ENCODE measurements at places on chromosomes 1 and 21.

DNA sequence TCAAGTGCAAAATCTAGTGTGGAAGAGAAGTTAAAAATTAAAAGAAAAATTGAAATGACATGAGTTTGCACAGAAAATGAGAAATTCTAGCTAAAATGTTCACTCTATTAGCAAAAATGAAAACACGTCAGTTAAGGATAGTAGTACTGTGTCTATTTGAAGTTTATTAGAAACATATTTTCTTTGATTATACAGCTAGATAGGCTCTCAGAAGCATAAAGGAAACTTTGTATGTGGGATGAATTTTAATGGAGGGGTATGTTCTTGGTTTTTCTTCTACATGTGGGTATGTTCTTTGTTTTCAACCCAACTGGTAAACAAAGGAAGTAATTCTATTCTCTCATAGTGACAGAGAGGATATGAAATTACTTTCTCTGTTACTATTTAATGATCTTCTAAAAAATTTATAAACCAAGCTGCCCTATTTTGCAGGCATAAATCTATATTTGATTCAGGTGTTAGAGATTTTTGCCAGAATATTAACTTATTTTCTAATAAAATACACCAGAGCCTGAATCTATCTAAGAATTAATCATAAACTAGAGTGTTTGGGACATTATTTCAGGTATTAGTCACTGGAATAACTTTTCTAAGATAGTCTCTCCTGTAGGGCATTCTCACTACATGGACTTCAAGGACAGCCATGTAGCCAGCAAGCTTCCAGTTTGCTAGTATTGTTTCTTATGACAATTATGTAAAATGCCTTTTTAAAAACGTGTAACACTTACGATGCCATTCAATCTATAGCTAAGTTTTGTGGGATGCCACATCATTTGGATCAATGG is 15.8 kb downstream of the GPSM2 start:
- DNase-seq, result no peak

DNA sequence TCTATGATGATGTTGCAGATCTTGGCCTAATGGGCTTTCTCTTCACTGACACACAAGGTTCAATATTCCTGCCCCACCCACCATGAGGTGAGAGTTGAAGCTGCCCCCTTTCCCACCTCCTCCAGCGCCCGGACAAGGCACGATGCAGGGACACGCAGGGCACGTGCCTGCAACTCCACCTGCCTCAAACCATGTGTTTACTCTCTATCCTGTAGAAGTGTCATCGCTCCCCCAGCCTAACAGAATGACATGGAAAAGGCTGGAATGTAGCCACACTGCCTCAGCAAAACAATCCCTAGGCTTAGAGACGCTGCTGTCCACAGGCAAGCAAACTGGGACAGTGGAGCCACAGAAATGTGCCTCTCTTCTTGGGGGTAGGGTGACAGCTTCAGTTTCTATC is 92.9 kb upstream of the SOD1 start:
- no peak for DNase-seq

- DNase-seq, result no peak
Measured at GRCh38 chr1:33195556-33195955, 13.7 kb upstream of the TRIM62 start.

DNA sequence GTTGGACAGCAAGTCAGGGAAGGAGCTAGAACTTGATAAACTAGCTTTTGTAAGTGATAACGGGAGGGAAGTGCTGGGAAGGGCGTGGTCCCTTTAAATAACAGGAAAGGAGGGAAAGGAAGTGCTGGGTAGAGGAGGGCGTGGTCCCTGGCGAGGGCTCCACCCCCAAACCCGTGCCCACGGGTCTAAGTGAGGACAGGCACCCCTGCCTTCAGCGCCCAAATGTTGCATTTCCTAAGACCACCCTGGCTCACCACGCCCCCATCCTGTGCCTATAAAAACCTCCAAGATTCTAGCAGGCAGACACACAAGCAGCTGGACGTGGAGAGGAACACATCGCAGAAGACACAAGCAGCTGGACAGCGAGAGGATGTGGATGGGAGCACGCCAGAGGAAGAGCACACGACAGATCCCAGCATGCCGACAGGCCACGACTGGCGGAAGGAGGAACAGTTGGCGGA is 58.5 kb downstream of the PALMD start:
- DNase-seq, result peak; percentile 19

GRCh38 chr1:201954263-201955008 is 867 bp upstream of the TIMM17A start:
- no peak for DNase-seq

GRCh38 chr1:107777664-107778047 is 187.3 kb downstream of the VAV3 start:
- DNase-seq, result no peak

All from NB4 (cell line).